SK-MEL-5 (cell line): ENCODE measurements at places on chromosomes 4 and X. TPM values are rescaled to one million over a fixed set of nuclear protein-coding genes. Genes with fewer than 3 reads are reported as not detected.

Gene NDP
- total RNA-seq: not detected in 2 replicates

DNA sequence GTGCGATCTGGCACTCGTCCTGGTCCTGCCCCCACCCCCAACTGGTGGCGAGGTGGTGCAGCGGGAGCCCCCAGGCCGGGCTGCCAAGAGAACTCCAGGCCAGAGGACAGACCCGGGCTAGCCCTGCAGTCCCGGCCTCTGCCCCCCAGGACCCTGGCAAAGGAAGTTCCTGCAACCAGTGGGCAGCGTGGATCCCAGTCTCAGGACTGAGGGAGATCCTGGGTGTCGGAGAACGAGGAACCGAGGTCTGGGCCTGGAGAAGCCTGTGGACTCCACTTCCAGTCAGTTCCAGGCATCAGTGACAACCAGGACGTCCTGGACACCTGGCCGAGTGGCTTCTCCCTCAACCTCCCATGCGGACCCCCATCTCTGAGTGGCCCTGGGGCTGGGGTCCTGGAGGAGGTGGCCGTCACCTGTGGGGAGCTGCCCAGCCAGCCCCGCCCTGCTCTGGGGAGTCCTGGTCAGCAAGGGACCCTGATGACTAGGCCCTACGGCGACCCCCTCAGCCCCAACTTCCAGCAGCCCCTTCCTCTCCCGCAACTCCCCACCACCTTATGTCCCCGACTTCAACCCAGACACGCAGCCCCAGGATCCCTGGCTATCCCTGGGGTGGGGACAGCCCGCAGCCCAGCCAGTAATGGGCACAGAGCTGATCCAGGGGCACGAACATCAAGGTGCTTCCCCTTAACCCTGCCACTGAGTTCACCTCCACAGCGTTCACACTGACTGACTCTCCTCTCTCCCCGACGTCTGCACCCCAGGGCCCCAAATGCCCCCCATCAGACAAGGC is 53.7 kb upstream of the NKX1-1 start:
- no peak for DNase-seq

DNA sequence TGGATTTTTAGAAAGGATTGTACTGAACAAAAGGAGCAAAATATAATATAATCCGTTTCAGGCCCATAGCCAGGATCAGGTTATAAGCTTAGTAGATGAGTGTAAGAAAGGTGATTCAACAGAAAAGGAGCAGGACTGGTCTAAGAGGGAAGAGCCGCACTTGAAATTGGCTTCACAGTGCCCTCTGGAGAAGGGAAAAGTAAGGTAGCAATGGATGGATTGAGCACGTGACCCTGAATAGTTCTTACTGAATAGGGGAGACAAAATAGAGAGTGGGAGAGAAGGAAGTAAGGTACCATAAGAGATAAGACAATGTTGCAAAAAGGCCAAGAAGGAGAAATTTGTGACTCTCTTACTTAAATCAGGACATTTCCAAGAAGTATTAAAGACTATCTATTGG is 15.6 kb downstream of the CXorf66 start:
- DNase-seq: no peak

DNA sequence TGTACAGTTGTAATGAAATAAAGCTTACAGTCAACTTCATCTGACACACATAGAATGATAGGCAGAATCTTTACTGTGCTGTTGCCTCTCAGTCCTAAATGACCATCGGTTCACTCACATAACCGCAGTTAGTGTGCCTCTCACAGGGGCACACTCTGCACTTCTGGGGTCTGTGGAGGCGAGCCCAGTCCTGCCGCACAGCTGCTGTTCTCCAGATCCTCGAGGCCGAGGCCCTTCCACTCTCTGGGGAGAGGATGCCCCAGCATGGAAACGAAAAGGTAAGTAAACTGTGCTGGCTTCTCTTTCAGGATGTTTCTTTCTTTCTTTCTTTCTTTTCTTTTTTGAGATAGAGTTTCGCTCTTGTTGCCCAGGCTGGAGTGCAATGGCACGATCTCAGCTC is 88.0 kb downstream of the DCTD start:
- DNase-seq: no peak

GRCh38 chrX:31186693-31187338 is 115.0 kb upstream of the FTHL17 start:
- DNase-seq: no peak

Gene HSPA4L
- 5.5 and 6.1 TPM in 2 replicates for total RNA-seq

Gene LGI2
- total RNA-seq: 0.03 and 0.05 TPM in 2 replicates

Gene GJB1
- total RNA-seq: 351 and 367 TPM in 2 replicates

GRCh38 chr4:152989554-152989970 is 53.4 kb downstream of the FHDC1 start:
- no peak for DNase-seq

- no peak for DNase-seq
Observed at GRCh38 chr4:8870647-8871416, 807 bp downstream of the HMX1 start.

- no peak for DNase-seq
Observed at GRCh38 chr4:76380561-76380960, 40.4 kb downstream of the CCDC158 start.

DNA sequence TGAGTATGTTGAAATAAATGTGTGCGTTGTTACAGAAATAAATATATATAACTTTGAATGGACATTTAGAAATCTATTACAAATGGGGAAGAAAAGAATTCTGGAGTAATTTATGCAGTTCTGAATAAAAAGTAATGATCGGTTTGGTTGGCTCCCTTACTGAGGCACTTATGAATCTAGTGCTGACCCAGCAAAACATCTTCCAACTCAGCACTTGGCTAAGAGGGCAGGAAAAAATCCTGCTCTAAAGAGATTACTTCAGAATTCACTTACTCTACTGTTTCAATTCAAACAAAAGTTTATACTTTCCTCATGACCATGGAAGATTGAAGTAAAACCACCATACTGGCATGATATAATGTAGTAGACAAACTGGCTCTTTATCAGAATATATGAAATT is 123.9 kb upstream of the RXFP1 start:
- DNase-seq: no peak

- no peak for DNase-seq
Observed at GRCh38 chr4:54716478-54717065, 58.8 kb downstream of the KIT start.

Gene TSPAN7
- 0.74 and 1.1 TPM in 2 replicates for total RNA-seq
